Activated naive CD4-positive, alpha-beta T cell treated with anti-CD3 and anti-CD28 coated beads, Interleukin-2, amount 50 U/mL, for 72 hours (primary cell): ENCODE measurements at places on chromosomes 5 and 9. TPM values are rescaled to one million over a fixed set of nuclear protein-coding genes. Genes with fewer than 3 reads are reported as not detected.

ADGRD2 gene
- total RNA-seq: not detected

ZNF169 gene
- 6.8 TPM for total RNA-seq

CA9 gene
- total RNA-seq: 0.73 TPM

SNCB gene
- total RNA-seq: not detected

DNA sequence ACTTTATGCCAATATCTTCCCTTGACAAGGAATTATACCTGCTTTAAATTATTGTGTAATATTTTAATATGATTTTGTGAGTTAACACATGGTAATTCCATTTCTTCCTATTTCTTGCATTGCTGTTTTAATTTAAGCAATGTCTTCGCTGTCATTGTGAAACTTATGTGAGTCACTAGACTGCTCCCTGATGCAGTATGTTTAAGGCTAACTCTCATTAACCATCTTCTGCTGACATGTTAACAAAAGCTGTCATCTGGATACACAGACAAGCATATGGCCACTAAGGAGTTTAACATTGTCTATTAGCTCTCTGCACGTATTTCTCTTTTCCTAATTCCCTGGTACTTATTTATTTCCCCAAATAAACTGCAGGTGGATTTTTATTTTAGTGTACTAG is 980.8 kb upstream of the CTNND2 start:
- DNase-seq: no peak

- DNase-seq: peak; percentile 59
These were observed 744 bp downstream of the TARS1 start for GRCh38 chr5:33441241-33442177.

- DNase-seq: no peak
These were observed 776 bp downstream of the APBA1 start for GRCh38 chr9:69671311-69671878.

DNA sequence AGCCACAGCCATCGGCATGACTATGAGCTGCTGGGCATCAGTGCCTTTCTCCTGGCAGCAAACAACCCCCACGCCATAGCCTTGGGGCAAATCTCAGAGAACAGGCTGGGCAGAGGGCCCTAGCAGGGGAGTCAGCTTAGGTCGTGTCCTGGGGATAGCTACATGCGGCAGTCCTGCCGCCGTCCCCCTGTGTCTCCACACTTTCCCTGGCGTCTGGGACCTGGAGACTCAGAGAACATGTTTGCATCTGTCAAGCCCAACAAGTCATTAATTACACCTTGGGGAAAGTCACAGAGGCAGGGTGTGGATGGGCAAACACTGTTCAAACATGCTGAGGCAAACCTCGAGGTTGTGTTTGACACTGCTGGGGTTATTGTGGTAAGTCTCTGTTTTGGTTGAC is 123.6 kb downstream of the C5orf15 start:
- no peak for DNase-seq

- DNase-seq: no peak
These were observed 19.6 kb downstream of the MFAP3 start for GRCh38 chr5:154058055-154059038.

DNA sequence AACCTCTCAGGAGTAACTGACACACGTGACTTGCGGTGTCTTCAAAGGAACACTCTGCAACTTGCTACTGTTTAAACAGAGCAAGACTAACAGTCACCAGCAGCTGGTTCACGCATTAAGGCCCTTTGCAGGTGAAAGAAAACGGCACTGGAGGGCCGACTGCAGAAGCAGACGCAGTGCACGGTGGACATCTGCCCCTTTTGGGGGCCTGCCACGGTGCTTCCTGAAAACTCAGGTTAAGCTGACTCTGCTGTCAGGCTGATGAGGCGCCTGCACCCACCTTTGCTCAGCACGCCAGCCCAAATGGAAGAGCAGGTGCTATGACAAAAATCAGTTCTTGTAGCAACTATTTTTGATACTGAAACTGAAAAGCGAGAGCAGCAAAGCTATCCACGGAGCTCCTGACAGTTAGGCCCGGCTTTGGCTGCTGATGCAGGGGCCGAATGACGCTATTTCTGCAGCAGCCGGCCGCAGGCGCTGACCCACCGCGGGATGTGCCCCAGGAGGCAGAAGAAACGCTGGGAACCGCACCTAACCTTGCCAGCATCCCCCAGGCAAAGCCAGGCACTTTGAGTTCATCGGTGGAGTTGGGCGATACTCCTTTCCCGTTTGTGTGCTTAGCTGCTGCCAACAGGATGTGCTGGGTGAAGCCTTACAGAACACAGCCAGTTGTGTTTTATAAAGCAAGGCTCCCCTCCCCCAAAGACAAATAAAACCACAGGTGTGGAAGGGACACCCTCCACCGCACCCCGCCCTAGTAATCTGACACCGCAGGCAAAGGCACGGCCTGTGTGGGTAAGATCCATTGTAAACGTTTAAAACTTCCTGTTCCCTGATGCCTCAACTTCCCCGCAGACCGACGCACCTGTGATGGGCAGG is 21.1 kb upstream of the TERT start:
- peak; percentile 66 for DNase-seq

GRCh38 chr9:131179561-131180219 is 54.3 kb downstream of the NUP214 start:
- no peak for DNase-seq
